ENCODE measurements at places on chromosomes 3 and 15.

DNA sequence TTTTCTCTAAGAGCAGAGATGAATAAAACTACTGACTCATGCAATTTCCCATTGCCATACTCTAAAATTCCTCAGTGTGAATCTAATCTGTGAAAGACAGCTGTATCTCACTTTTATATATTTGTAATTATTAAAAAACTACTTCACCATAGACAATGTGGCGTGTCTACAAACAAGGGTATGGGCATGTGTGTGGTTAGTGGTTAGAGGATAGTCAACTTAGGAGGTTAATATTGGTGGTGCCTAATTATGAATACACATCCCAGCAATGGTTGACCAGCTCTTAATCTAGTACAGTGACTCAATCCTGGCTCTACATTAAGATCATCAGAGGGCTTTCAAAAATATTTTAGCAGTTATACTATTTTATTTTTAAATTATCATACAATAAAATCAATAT, 94.5 kb downstream of the GOLIM4 start:
- DNase-seq, result no peak

DNA sequence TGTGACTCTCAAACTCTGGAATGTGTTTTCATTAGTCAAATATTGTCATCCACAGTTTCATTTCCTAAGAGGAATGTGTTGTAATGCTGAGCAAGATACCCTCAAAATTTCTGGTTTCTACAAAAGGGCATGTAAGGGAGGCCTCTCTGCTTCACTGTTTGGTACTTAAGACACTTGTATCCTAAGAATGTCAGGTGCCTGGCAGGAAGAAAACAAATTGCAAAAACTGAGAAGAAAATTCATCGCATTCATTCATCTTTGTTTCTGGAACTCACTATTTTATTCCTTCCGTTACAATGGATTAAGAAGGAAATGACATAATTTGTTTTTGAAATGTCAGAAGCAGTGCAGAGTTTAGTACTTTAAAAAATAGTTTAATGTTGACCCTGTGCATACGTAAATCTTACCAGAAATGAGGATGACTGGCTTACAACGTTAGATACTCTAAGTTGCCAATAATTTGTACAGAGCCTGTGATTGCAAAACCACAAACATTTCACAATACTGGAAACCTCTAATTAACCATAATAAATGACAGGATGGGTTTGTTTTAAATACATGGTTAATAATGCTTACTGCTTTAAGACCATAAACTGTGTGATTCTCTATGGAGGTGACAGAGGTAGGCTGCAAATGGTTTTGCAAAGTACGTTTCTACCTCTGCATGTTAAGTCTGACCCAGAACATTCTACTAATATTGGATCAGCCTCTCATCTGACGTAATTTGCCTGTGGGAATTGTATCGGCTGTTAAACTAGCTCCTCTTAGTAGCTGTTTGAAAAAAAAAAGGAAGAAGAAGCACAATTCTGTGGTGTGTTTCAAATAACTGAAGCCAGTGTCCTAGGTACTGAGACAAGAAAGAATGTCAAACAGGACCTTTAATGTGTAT, 477.8 kb downstream of the RBMS3 start:
- no peak for DNase-seq

GRCh38 chr3:61030469-61031035, 220.7 kb downstream of the FHIT start:
- no peak for DNase-seq

DNA sequence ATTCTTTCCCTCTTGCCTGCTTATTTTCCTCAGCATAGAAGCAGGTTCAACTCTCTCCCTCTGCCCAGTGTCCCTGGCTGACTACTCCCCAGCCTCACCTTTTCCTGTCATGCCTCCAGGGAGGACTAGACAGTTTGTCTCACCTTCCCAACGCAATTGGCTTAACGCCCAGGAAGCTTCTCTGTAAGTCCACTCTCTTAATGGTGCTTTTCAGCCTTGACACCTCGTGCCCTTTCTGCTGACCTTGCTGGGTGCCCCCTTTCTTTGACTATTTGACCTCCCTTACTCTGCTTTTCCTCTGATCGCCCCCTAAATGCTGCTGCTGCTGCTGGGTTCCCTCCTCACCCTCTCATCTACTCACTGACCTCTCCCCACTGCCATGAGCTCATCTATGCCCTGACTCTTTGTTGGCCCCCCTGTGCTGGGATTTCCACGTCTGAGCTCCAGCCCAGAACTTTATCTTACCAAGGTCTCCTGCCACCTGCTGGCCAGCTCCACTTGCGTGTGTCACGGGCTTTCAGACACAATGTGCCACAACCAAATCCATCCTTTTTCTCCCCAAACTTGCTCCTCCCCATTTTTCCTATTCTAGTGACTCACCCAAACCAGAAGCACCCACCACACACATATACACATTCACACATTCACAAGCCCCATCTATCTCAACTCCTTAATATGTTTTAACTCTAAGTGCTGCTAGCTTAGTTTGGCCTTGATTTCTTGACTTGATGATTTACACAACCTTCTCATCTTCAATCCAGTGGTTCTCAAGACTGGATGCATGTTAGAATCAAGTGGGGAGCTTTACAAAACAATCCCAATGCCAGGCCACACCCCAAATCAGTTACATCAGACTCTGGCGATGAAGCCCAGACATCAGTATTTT, 16.6 kb downstream of the EPB42 start:
- DNase-seq, result no peak

DNA sequence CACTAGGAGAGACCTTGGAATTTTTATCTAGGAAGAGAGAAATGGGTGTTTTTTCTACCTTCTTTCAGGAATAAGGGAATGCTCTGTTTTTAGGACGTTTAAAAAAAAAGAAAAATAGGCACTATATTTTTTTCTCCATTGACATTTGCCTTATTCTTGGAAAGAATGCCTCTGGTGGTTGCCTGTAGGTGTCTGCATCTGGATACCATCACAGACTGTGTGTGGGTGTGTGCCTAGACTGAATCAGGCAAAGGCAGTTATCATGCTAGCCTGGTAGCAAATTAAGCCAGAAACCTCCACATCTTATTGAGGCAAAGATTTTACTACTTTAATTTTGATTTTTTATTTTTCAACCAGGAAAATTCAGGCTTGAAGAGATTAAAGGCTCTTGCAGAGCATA, 513.6 kb upstream of the KCNMB2 start:
- DNase-seq, result no peak

DNA sequence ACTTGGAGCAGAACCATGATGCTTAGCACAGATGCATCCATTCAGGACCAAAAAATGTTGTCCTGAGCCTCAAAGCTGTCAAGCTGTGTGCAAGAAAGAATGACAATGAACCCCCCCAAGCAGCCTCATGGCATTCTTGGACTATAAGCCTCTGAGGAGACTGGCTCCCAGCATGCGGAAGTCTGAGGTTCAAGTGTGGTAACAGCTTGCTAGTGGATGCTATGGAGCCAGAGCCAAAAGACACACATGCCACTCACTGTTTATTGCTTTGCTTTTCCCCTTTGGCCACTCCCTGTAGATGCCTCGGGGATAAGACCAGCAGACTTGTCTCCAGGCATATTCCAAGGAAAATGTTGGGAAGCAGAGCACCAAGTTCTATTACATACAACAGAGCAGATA, 38.2 kb upstream of the SNRK start:
- no peak for DNase-seq

- no peak for DNase-seq
These were observed 203.3 kb upstream of the LMCD1 start for GRCh38 chr3:8298021-8298954.

DNA sequence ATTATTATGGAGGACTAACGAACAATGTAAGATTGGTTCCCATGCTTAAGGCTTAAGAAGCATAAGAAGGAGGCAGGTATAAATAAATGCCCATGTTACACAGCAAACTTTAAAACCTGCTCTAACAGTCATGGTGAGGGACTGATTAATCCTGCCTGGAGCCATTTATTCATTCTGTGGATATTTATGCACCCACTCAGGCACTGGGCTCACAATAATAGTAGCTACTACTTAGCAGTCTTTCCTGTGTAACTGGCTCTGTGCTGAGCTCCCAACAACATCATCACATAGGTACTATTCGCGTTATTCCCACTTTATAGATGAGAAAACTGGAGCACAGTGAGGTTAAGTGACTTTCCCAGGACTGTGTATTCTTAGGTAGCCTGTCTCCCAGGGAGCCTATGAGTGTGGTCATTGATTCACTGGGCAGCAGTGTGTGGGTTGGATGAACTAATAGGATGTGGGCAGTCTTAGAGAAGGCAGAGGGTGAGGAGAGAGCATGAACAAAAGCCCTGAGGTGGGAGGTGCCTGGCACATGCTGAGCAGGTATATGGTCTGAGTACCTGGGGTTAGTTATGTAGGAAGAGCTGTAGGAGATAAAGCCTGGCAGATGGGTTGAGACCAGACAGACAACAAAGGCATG, 44.1 kb upstream of the UMPS start:
- DNase-seq, result no peak
